ENCODE measurements at places on chromosomes 12 and 14.

- DNase-seq = no peak
Measured at GRCh38 chr12:96073346-96074330, 38.3 kb upstream of the LTA4H start.

DNA sequence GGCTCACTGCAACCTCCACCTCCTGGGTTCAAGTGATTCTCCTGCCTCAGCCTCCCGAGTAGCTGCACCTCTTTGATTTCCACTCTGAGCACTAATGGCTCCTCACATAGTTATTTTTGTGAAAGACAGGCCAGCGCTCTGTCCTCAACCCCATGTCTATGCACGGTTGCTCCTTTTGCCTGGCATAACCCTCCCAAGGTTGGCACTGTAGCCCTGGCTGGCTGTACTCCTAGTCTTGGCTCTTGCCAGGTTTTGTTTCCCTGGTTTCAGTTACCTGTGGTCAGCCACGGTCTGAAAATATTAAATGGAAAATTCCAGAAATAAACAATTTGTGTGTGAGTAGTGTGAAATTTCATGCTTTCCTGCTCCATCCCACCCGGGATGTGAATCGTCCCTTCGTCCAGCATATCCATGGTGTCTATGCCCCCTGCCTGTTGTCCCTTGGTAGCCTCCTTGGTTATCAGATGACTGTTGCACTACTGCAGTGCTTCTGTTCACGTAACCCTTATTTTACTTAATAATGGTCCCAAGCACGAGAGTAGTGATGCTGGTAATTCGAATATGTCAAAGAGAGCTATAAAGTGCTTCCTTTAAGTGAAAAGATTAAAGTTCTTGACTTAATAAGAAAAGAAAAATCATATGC lies 12.3 kb upstream of the DCD start:
- DNase-seq = no peak

GRCh38 chr14:55772486-55772885 lies 192.5 kb downstream of the KTN1 start:
- DNase-seq = no peak

- no peak for DNase-seq
Measured at GRCh38 chr14:69363964-69364363, 34.1 kb downstream of the ERH start.

GRCh38 chr12:25835385-25835784 lies 123.1 kb upstream of the RASSF8 start:
- no peak for DNase-seq

GRCh38 chr12:125329239-125330102 lies 264.2 kb downstream of the AACS start:
- DNase-seq = no peak

- DNase-seq = no peak
Measured at GRCh38 chr14:73003681-73004080, 23.2 kb downstream of the ZFYVE1 start.

- no peak for DNase-seq
Measured at GRCh38 chr12:4535092-4535491, 3.6 kb upstream of the RAD51AP1 start.

GRCh38 chr14:71430678-71431376 lies 501.4 kb upstream of the RGS6 start:
- DNase-seq = no peak

DNA sequence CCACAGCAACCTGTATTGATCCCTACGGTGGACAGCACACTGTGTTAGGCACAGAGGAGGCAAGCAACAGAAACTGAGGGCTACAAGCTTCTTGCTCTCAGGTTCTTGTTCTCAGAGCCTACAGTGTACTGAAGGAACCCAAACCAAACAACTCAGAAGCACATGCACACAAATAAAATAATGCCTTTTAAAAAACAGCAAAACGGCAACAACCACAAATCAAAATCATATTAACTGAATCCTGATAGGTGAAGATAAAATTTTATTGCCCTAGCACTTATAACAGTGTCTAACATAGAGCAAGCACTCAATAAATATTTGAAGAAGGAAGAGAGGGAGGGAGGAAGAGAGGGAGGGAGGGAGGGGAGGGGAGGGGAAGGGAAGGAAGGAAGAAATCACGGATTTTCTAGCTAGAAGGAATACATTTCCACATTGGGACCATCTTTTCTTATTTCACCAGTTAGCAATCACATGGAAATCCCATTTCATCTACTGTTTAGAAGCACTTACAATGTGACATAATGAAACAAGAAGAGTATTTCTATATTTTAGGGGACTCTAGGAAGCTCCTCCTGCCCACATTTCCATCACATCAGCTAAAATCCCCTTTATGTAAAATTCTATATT lies 27.2 kb downstream of the DMAC2L start:
- no peak for DNase-seq

DNA sequence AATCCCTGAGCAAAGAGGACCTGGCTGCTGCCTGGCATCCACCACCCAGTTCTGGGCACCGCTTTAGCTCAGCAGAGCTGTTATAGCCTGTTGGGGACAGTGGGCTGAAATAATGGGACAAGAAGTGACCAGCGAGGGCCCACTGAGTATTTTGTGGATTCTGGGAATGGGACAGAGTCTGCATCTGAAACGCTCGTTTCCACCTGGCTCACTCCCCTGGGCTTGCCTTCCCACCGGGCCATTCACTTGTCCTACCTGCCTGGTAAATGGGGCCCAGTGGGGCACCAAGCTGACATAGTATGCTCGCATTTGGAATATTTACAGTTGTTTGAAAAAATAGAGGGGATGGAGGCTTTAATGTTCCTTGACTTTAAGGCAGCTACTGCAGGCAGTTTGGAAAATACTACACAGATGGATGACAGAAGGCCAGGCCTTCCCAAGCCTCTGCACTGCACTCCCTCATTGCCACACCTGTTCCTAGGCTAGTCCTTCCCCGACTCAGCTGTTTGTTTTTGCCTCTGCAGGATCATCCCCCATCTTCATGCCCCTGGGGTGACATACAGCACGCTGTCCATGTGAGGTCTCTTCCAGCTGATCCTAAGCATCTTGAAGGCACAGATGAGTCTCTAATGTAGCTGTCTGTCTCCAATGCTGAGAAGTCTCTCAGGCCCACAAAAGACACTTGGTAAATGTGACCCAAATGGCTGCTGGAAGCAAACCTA lies 61.3 kb upstream of the DICER1 start:
- DNase-seq = no peak
